Activated T-cell treated with anti-CD3 and anti-CD28 coated beads, Interleukin-2, amount 50 U/mL, for 24 hours (primary cell): ENCODE measurements at places on chromosomes 13 and 19.
A peak's percentile ranks its signal among the peaks of the same experiment; 100 is the strongest.

GRCh38 chr13:99374994-99375737, 68.0 kb upstream of the GPR183 start:
- H3K4me3 ChIP-seq: peak overlapping the region; percentile 24
- H3K36me3 ChIP-seq: peaks cover 84% of the 10 kb centered on the region
- H3K27me3 ChIP-seq: no peaks in the 10 kb centered on the region
- DNase-seq: peak; percentile 39
- peaks cover 93% of the 10 kb centered on the region for H3K4me1 ChIP-seq

DNA sequence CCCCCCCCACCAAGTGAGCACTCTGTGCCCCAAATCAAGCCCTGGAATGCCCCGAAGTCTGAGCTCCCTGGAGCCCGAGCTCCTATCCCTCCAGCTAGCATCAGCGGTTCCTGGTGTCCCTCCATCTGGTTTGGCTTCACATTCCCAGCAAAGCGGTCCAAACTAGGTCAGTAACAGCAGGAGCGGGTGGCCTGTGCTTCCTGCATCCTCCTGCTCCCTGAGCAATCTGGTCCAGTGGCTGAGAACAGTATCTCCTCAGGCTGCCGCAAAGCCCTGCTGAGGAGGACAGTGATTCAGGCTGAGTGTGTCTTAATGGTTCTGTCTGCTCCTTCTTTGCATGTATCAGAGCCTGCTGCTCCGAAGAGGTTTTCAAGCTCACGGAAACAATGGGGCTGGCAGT, 25.9 kb downstream of the RASL11A start:
- H3K27ac ChIP-seq: no peak overlapping the region
- H3K4me1 ChIP-seq: peaks cover 40% of the 10 kb centered on the region
- H3K4me3 ChIP-seq: no peak overlapping the region
- no peak for DNase-seq

DNA sequence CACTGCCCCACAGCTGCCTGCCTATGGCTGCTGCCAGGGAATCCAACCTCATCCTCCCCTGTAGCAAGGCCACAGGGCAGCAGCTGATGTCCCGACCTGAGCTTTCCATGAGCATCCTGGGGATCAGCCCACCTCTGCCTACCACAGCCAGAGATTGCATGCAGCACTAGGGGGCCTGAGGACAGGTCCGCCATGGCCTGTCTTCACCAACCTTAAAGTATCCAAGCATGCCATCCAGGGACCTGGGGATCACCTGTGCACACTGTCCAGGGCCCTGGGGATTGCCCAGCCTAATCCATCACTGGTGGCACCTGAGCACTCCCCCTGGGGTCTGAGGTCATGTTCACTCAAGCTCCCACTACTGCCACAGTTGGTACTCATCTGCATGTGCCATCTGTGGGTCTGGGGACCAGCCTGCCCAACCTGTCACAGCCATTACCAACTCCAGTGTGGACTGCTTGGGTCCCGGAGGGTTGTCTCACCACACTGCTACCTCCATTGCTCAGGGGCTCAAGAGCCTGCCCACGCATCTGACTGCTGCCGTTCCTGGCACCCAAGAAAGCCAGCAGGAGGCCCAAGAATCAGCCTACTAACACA, 53.0 kb downstream of the KCTD15 start:
- no peaks in the 10 kb centered on the region for H3K36me3 ChIP-seq
- H3K4me1 ChIP-seq: no peaks in the 10 kb centered on the region
- H3K27me3 ChIP-seq: peaks cover 15% of the 10 kb centered on the region

- no peak overlapping the region for H3K4me3 ChIP-seq
- H3K36me3 ChIP-seq: peaks cover 60% of the 10 kb centered on the region
- peaks cover 5% of the 10 kb centered on the region for H3K4me1 ChIP-seq
- H3K27me3 ChIP-seq: no peaks in the 10 kb centered on the region
These were observed 68.6 kb downstream of the NDFIP2 start for GRCh38 chr13:79549355-79550106.

DNA sequence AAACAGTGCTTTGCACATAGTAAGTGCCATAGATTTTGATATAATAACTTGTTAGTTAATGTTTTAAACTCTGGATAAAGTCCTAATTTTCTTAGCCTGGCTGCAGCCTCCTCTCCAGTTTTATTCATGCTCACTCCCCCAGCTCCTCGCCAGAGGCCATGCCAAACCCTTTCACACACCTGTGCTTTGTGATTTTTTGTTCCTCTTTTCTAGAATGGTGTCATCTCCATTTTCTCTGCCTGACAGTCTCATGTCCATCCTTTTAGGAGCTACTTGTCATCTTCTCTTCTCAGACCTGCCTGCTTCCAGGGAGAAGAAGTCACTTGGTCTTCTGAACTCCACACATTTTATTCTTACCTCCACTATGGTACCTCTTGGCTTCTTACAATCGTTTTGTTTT, 55.8 kb upstream of the SPATA13 start:
- no peak overlapping the region for H3K4me3 ChIP-seq
- DNase-seq: no peak
- no peak overlapping the region for H3K27ac ChIP-seq
- no peaks in the 10 kb centered on the region for H3K4me1 ChIP-seq
- no peaks in the 10 kb centered on the region for H3K36me3 ChIP-seq

- H3K4me1 ChIP-seq: no peaks in the 10 kb centered on the region
- H3K27ac ChIP-seq: no peak overlapping the region
- H3K36me3 ChIP-seq: no peaks in the 10 kb centered on the region
- no peak for DNase-seq
These were observed 1149.8 kb upstream of the MIR17HG start for GRCh38 chr13:90197722-90198121.

DNA sequence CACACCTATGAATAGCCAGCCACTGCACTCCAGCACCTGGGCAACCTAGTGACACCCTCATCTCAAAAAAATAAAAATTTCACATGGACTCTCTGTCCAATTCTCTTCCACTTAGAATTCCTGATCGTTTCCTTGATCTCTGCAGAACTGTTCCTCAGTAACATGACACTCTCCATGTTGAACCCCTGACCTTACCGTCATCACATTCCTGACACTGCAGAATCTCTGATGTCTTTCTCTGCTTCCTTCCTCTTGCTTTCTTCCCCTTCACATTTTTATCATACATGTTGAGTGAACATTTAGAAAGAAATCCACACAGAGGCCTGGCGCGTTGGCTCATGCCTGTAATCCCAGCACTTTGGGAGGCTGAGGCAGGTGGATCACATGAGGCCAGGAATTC, 15.0 kb downstream of the ZNF114 start:
- H3K4me3 ChIP-seq: no peak overlapping the region
- H3K27ac ChIP-seq: no peak overlapping the region
- H3K4me1 ChIP-seq: no peaks in the 10 kb centered on the region
- H3K36me3 ChIP-seq: peaks cover 9% of the 10 kb centered on the region
- no peaks in the 10 kb centered on the region for H3K27me3 ChIP-seq
- no peak for DNase-seq

GRCh38 chr13:28137596-28137995, 749 bp upstream of the PAN3 start:
- H3K4me1 ChIP-seq: peaks cover 38% of the 10 kb centered on the region
- no peaks in the 10 kb centered on the region for H3K27me3 ChIP-seq
- peaks cover 18% of the 10 kb centered on the region for H3K36me3 ChIP-seq
- H3K27ac ChIP-seq: peak overlapping the region; percentile 98

DNA sequence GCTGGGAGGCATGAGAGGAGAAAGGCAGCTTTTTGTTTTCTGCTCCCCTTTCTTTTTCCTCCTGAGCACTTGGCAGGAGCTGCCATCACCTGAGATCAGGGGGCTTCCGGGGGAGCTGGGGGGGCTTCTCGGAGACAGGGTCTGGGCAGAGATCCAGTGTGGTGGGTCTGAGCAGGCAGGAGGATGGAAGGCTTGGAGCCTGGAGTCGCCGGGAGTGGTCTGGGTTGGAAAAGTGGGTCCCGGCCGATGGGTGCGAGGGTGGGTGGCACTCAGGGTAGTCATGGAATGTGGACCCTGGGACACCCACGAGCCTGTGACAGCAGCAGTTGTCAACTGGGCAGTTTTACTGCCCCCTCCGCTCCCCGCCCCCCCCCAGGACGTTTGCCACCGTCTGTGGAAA, 2.2 kb upstream of the ADM5 start:
- DNase-seq: no peak
- H3K27me3 ChIP-seq: peaks cover 11% of the 10 kb centered on the region
- no peak overlapping the region for H3K4me3 ChIP-seq
- H3K4me1 ChIP-seq: peaks cover 46% of the 10 kb centered on the region
- H3K36me3 ChIP-seq: peaks cover 74% of the 10 kb centered on the region
- no peak overlapping the region for H3K27ac ChIP-seq

DNA sequence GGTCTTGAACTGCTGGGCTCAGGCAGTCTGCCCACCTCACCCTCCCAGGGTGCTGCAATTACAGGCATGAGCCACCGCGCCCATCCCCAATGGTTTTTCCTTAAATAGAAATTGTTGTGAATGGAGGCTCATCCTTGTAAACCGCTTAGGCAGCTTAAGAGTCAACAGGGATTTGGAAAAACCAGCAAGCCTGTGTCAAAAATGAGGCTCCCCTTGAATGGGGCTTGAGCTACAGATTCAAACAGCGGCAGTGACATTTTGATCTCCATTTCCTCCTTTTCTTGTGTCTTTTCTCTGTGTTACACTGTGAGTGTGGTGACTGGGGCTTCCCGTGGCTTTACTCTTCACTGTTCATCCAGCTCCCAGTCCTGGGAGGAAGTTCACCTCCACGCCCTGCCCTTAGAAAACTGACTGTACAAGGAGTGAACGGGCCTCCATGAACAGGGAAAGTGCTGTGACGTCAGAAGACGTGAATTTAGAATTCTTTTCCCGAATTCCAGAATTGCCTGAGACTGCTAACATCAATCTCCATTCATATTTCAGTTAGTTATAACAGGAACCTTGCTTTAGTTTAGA, 15.3 kb upstream of the RAB8A start:
- no peak overlapping the region for H3K4me3 ChIP-seq
- peaks cover 96% of the 10 kb centered on the region for H3K36me3 ChIP-seq
- H3K4me1 ChIP-seq: peaks cover 34% of the 10 kb centered on the region
- no peaks in the 10 kb centered on the region for H3K27me3 ChIP-seq

GRCh38 chr13:102584434-102584833, 12.4 kb upstream of the TPP2 start:
- H3K27me3 ChIP-seq: peaks cover 3% of the 10 kb centered on the region
- peaks cover 9% of the 10 kb centered on the region for H3K4me1 ChIP-seq
- no peak overlapping the region for H3K4me3 ChIP-seq
- no peak overlapping the region for H3K27ac ChIP-seq
- no peaks in the 10 kb centered on the region for H3K36me3 ChIP-seq

GRCh38 chr13:99655351-99656091, 154.2 kb downstream of the TM9SF2 start:
- H3K27me3 ChIP-seq: no peaks in the 10 kb centered on the region
- peak overlapping the region; percentile 53 for H3K4me3 ChIP-seq
- peak; percentile 49 for DNase-seq
- H3K27ac ChIP-seq: peak overlapping the region; percentile 83
- no peaks in the 10 kb centered on the region for H3K36me3 ChIP-seq
- H3K4me1 ChIP-seq: peaks cover 54% of the 10 kb centered on the region

- no peak overlapping the region for H3K27ac ChIP-seq
- no peaks in the 10 kb centered on the region for H3K36me3 ChIP-seq
- H3K27me3 ChIP-seq: no peaks in the 10 kb centered on the region
- no peak for DNase-seq
- no peak overlapping the region for H3K4me3 ChIP-seq
These were observed 805.9 kb downstream of the PCDH17 start for GRCh38 chr13:58437427-58437826.

DNA sequence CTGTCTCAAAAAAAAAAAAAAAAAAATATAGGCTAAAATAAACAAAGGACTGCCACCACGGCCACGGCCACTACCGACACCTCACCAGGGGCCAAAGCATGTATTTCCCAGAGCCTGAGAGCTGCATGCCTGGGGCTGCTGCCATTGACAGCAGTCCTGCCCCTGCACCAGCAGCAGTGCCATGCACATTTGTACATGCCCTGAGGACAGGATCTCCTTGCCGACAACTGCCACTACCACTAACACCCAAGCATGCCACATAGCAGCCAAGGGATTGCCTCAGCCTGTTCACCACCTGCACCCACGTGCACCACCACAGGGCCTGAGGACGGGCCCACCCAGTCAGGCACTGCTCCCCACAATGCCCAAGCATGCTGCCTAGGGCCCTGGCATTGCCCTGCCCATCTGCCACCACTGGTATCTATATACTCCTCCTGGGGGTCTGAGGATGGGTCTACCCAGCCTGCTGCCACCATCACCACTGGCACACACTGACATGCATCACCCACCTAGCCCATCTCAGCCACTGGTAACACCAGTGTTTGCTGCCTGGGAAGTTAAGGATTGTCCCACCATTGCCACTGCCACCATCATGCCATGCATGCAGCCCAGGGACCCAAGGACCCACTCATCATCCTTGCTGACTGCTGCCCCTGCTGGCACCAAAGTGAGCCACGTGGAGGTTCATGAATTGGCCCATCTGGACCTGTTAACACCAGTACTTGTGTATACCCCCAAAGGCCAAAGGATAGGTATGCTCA, 10.6 kb upstream of the NUP62 start:
- no peak overlapping the region for H3K27ac ChIP-seq
- no peak for DNase-seq
- H3K27me3 ChIP-seq: peaks cover 20% of the 10 kb centered on the region
- no peak overlapping the region for H3K4me3 ChIP-seq

GRCh38 chr19:53982001-53982451, 9.4 kb upstream of the CACNG6 start:
- no peak for DNase-seq
- peaks cover 31% of the 10 kb centered on the region for H3K4me1 ChIP-seq
- peaks cover 46% of the 10 kb centered on the region for H3K27me3 ChIP-seq

GRCh38 chr19:14550201-14550754, 20.9 kb downstream of the TECR start:
- DNase-seq: no peak
- H3K4me3 ChIP-seq: no peak overlapping the region
- no peaks in the 10 kb centered on the region for H3K27me3 ChIP-seq
- peak overlapping the region; percentile 79 for H3K27ac ChIP-seq
- peaks cover 40% of the 10 kb centered on the region for H3K36me3 ChIP-seq
- H3K4me1 ChIP-seq: peaks cover 46% of the 10 kb centered on the region

DNA sequence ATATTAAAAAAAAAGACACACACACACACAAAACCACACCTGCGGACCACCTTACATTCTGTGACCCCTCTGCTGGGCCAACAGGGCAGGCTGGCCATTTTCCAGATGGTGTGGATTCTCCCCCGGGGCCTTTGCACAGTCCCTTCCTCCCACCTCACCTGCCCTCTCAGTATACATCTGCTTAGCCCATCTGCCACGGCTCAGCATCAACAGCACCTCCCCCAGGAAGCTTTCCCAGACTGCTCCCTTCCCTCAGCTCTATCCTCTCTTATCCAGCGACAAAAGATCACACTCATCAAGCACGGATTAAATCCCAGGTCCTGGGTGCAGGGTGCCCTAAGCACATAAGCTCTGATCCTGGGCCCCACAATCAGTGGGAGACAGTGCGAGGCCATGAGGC, 4.5 kb downstream of the ZNF787 start:
- DNase-seq: no peak
- H3K27ac ChIP-seq: peak overlapping the region; percentile 71
- H3K36me3 ChIP-seq: peaks cover 52% of the 10 kb centered on the region
- H3K27me3 ChIP-seq: no peaks in the 10 kb centered on the region
- peaks cover 67% of the 10 kb centered on the region for H3K4me1 ChIP-seq
- no peak overlapping the region for H3K4me3 ChIP-seq
